Ammon's horn (tissue), 1 donor: ENCODE measurements at places on chromosomes 11 and 22.
A peak's percentile ranks its signal among the peaks of the same experiment; 100 is the strongest.

DNA sequence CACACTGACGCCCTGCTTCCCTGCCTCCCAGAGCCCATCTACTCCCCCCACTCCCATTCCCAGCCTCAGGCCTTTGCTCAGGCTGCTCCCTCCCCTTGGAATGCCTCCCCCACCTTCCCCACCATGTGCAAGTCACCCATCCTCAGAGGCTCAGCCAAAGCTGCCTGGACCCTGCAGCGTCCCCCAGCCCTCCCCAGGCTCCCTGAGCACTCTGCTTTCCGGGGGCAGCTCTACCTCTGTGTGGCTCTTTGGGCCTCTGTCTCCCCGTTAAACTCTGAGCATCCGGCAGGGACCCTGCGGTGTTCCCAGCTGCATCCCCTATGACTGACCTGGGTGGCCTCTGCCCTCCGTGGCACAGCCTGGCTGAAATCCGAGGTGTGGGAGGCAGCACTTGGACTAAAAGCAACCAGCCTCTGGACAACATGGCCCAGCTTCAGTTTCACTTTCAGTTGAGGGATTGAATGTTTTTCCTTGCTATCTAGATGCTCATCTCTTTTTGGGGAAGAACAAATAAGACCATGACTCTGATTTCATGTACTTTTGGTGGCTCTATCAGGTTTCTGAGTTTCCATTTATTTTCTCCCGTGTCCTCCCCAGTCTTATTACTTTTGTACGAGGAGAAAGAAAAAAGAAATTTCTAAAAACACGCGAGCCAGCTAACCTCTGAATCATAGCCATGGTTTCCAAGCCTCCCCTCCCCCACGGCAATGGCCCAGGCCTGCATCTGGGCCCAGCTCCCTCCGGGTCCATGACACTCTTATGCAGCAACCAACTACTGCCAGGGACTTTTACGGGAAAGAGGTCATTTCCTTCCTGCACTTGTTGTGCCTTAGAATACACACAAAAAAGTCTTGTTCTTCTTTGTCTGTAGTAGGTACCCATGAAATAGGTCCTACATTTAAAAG is 3.8 kb downstream of the APOL3 start:
- peak; percentile 79 for DNase-seq

DNA sequence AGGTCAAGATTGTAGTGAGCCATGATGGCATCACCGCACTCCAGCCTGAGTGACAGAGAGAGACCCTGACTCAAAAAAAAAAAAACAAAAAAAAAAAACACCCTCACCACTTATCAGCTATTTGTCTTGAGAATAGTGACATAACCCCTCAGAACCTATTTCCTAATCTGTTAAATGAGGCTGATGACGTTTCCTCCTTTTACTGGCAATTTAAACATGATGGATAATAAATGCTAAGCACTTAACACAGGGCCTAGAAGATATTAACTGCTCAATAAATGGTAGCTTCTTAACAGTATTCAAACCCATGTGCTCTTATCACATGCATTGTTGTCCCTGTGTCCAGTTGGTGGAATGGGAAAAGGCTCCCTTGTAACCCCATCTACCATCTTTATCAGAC is 34.6 kb downstream of the LIMK2 start:
- no peak for DNase-seq

GRCh38 chr22:26885441-26886261 is 228.3 kb downstream of the MIAT start:
- no peak for DNase-seq

DNA sequence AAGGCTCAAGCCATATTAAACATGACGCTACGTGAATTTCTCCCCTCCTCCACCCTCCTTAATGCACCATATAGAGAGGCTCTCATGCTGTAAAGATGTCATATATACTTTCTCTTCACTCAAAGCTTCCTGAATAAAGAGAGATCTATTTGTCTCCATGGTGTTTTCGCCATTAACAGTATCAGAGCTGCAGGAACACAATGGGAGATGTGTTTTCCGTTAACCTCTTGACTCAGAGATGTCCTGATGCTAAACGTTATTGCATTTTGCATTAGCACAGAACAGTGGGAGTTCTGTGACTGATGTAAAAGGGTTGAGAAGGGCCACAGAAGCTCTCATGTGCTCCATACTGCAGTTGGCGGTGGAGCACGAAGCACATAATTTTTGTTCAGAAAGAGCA is 25.7 kb upstream of the BLID start:
- peak; percentile 73 for DNase-seq

DNA sequence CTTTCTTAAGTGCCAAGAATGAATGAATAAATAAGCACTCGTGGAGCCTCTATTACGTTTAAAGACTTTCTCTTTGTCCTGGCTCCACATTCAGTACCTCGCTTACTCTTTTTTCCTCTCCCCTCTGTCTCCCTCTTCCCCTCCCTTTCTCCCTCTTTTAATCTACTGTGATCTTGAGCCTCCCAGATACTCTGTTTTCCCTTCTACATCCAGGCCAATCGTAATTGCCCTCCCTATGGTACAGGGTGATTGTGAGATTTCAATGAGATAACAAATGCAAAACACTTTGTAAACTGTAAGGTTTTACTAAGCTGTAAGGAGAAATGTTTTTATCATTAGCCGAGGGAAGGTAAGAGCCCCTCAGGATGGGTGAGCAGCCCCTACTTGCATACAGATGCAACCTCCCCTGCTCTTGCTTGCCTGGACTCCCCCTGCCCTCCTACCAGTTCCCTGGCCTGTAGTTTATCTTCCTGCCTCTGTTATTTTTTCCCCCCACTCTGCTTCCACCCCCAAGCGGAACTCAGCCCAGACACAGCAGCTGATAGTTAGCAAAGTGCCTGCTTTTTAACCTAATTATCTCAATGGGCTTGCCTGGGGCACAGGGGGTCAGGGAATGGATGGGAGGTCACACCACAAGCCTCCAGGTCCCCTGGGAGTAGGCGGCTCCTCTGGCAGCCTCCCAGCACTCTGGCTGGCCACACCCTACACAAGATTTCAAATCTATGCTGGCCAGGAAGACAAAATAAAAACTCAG is 76.9 kb upstream of the CADM1 start:
- DNase-seq, result no peak
